ENCODE measurements at places on chromosomes 11 and 22.

DNA sequence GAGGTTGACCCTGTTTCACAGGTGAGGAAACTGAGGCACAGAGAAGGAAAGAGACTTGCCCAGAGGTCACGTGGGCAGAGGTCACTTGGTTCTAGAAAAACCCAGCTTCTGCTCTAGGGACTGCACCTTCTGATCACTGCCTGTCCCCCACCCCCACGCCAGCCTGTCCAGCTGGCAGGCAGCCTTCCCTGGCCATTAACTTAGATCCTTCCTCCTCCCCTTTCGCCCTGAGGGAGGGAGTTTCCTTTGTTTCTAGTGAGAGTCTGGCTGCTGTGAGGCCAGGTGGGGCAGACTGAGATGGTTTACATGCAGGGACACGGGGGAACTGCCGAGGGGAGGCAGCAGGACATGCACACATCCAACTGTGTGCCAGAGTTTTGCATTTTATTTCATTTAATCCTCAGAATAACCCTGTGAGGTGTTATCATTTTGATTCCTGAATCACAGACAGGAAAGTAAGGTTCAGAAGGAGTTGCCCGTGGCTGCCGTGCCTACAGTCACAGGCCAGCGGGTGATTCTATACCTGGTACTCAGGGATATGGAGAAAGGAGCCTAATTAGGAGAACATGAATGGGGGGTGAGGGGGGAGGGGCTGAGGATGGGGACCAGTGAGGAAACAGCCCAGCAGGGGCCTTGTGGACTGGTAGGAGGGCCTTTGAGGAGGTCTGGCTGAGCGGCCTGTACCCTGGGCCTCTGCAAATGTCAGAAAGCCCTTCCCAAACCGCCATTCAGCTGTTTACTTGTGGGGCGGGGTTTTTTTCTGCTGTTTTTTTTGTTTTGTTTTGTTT is 3.4 kb downstream of the FAM83F start:
- no peak for DNase-seq

DNA sequence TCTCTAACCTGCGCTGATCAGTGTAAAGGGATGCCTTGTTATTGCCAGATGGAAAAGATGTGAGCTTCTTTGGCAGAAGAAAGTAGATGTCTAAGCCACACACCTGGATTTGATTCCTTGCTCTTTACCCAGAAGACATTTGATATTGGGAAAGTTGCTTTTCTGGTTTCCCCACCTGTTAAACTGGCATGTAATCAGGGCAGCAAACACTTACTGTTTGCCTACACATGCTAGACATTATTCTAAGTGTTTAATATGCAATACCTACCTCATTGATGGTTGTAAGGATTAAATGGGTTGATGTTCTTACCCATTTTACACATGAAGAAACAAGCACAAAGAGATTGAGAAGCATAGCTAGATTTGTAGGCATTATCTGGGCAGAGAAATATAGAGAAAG is 16.6 kb downstream of the ASRGL1 start:
- DNase-seq, result no peak

GRCh38 chr11:47389577-47390421 is 11.5 kb upstream of the SPI1 start:
- DNase-seq, result no peak

DNA sequence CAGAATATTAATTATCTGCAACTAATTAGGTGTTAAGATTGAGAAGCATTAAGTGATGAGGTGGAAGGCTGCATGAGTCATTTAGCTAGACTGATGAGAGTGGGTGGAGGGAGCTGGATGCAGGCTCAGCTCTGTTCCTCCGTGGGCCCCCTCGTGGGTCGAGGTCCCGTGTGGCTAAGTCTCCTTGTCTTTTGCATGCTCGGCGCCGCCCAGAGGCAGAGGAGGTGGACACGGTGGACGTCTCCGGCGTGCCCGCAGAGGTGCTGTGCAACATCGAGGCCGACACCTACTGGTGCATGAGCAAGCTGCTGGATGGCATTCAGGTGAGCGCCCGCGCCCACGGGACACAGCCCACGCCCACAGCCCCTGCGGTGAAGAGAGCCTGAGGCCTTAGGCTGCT is 211.6 kb downstream of the TBC1D22A start:
- no peak for DNase-seq

- DNase-seq, result no peak
These were observed 67.5 kb downstream of the NFAM1 start for GRCh38 chr22:42364604-42365110.

DNA sequence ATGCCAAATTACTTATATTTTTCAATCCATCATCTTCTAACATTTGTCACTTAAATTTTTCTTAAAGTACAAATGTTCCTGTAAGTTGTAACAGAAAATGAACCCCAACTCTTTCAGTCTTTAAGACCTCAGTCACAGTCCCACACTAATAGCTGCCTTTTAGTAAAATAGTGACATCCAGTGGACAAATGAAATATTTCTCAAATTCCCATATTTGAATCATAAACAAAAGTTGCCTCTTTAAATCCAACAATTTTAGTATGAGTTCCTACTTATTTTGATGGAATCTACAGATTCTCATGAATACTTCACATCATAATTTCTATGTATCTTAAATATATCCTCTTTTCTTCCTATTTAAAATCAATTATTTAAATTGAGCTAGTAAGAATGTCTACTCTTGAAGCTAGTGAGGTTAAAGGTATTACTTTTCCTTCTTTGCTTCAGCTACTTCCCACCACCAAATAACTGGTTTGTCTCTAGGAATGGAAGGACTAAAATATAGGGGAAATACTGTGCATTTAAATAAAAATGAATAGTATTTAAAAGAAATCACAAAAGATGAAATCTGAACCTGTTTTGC is 9.2 kb downstream of the LIN7C start:
- no peak for DNase-seq

DNA sequence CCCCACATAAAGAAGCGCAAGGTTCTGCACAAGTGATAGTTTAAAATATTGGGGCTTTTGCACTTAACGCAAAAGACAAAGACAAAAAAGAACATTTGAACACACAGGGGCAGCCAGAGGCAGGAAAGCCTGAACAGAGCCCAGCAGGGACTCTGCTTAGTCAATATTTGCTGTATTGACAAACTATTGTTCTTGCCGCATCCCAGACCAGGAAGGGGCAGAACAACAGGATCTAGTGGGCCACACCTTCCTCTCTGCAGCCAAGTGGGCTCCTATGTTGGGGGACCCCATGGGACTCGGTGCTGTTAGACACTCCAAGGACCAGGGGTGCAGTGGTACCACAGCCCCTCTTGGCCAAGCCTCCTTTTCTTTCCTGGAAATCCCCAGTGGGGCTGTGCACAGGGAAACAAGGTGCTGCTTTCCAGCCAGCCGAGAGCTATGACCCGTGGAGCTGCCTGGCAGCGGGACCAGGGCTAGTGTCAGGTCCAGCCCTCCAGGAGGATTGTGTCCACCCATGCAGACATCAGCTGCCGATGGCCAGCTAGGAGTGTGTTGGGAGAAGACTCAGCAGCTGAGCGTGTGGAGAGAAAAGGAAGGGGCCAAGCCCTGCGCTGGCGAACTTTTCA is 43.3 kb upstream of the ANO1 start:
- DNase-seq, result no peak

- no peak for DNase-seq
These were observed 20.1 kb upstream of the PLAAT2 start for GRCh38 chr11:63583357-63583677.

DNA sequence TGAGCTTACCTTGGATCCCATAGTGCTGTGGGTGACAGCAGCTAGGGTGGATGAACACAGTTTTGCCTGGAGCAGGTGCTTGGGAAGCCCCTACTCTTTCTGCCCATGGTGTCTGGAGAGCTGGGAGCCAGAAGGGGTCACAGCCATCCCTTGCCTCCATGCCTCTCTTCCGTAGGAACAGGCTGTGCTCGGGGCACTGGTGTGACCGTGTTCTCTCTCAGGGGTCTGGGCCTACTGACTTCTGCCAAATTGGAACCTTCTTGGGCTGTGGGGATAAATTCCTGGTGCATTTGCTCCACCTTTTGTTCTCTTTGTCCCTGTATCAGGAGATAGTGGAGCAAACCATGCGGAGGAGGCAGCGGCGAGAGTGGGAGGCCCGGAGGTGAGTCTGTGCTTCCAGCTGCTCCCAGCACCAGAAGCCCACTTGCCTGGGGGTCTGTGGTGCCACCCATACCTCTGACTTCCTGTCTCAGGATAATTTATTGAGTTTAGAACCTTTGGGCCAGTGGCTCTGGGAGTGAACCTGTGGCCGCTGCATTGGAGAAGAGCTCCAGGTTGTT is 14.4 kb downstream of the CDC45 start:
- no peak for DNase-seq

DNA sequence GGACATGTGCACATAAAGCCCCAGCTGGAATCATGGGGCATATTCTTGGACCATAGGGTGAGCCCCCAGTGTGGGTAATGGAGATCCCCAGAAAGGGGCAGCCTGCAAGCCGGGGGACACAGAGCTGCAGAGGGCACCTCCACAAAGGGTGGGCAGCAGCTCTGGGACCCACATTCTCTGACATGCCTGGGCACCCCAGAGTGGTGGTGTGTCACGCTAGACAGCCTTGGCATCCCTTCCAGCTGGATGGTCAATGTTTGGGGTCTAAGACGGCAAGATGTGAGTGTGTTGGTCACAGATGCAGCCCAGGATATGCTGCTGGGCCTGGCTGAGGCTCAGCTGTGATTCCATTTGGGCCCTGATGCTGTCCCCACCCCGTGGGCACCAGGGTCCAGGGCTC is 9.7 kb downstream of the ADORA2A start:
- DNase-seq, result no peak

DNA sequence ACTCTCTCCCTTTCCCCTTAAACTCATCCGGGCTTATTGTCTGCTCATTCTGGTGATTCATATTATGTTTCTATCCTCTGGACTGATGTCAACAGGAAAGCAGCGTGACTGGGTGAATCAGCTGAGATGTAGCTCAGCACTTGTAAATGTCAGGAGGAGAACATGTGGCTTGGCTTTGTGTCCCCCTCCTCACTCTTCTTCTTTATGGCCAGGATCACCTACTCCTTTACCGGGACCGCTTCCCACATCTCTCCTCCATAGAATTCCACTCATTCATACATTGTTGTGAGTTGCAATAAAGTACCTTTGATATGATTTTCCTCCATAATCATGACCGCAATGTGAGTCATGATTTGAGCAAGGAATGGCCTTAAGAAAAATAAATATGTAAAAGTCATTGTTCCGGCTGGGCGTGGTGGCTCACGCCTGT is 15.8 kb upstream of the SYN3 start:
- no peak for DNase-seq

- no peak for DNase-seq
These were observed 102.4 kb downstream of the WT1 start for GRCh38 chr11:32332990-32333319.

- no peak for DNase-seq
These were observed 20.3 kb upstream of the WNT11 start for GRCh38 chr11:76226626-76227025.

- no peak for DNase-seq
These were observed 8.9 kb downstream of the ZNRF3 start for GRCh38 chr22:28892175-28892731.

GRCh38 chr11:11558396-11558795 is 63.4 kb downstream of the GALNT18 start:
- no peak for DNase-seq

DNA sequence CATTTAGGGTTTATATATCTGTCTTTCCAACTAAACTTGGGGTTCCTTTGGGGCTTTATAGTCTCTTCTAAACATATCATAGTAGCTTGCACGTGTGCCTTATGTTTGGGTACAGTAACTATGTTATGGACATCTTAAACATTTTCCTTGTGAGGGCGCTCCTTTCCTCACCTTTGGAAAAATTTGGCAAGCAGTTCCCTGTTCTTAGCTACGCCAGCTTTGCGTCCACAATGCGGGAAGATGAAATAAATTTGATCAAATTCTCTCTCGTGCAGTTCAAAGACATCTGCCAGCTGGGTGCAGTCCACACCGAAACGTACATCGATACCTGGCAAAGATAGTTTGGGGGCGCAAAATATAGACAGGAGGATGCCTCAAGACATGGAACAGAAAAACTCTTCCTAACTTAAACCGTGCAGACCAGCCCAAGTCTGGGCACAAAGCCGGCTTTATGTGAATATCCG is 548 bp downstream of the FDXACB1 start:
- DNase-seq, result no peak

DNA sequence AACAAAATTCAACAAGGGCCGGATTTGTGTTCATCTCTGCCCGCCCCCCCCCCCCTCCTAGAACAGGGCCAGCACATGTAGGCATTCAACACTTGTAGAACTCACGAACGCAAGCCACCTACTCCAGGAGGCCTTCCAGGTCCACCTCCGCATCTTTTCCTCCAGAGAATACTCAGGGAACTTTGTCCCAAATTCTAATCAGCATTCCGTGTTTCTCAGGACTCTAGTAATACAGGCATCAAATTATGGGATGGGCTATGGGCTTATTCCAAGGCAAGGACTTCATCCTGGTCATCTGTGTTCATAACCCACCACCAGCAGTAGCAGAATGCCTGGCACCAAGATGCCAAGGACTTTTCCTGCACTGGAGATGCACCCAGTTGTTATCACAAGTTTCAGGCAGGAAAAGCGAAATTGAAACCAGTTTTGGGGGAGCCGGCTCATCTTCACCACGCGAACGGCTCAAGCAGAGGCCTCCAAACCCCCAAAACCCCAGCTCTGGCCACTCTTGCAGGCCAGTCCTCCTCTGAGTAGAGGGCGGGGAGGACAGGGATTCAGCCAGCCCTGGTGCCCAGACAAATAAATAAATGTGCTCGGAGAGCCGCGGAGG is 462 bp downstream of the UBE2L6 start:
- DNase-seq, result no peak

DNA sequence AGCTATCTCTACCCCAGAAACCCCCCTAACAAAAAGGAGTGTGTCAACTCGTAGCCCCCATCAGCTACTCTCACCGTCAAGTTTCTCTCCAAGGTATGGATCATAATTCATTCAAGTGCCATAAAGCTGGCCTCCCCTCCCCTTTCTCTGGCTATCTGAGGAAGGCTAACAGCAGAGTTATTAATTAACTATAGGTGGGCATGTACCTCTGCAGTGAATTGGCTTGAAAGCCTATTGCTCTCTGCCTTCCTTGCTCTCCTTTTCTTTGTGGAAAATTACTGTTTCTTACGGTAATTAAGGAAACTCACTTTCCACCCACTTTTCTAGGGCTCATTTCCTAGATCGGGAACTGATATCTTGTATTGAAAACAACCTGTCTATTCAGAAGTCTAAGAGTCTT is 14.1 kb downstream of the POLA2 start:
- no peak for DNase-seq

- no peak for DNase-seq
These were observed 339.0 kb downstream of the METTL15 start for GRCh38 chr11:28447226-28447625.

DNA sequence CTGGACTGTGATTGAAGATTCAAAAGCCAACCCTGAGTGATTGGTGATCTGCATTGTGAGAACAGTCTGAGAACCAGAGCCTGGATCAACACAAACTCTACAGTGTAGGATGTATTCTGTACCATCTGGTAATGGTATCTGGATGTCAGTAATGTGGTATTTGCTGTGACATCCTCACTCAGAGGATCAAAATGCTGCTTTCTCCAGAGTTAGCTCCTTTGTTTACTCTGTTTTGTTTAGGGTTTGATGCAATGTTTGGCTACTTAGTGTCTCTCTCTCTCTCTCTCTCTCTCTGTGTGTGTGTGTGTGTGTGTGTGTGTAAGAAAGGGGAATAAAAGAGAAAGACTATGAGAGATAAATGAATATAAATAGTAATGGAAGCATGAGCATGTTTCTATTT is 24.3 kb downstream of the CASP4 start:
- DNase-seq, result no peak
